ENCODE measurements at places on chromosomes 2 and 18. TPM values are rescaled to one million over a fixed set of nuclear protein-coding genes. Genes with fewer than 3 reads are reported as not detected.

MAP3K19 gene
- total RNA-seq: not detected

NFATC1 gene
- 16.0 TPM for total RNA-seq

VWC2L gene
- total RNA-seq: not detected

RASGRP3 gene
- 27.2 TPM for total RNA-seq

FRZB gene
- total RNA-seq: 0.76 TPM

UGT1A9 gene
- not detected for total RNA-seq

Measured in left lung (tissue), 14 donors.